Left cardiac atrium (tissue), 4 donors: ENCODE measurements at places on chromosomes 12 and 14.

DNA sequence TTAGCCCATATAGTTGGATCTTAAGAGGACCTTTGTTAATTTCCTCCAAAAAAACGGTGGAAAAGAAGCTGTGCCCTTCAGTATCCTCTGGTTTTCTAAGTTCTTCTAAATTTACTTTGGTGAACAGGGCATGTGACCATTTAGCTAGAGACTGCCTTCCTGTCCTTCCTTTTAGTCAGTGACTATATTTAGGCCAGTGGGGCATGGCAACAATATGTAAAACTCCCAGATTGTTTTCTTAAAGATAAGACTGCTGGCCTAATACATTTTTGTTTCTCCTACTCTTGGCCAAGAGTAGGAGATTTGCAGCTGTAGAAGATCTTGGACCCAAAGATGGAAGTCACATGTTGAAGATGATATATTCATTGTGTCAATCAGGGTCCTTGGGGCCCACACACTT, 325.1 kb upstream of the DCN start:
- DNase-seq, result no peak

GRCh38 chr12:121839106-121839992, 19.3 kb downstream of the HPD start:
- DNase-seq, result peak; percentile 100

- peak; percentile 25 for DNase-seq
These were observed 386 bp downstream of the LIN52 start for GRCh38 chr14:74085047-74085637.

GRCh38 chr14:78319406-78319805, 149.2 kb downstream of the NRXN3 start:
- no peak for DNase-seq

- no peak for DNase-seq
These were observed 9.3 kb downstream of the EML1 start for GRCh38 chr14:99802301-99803105.

DNA sequence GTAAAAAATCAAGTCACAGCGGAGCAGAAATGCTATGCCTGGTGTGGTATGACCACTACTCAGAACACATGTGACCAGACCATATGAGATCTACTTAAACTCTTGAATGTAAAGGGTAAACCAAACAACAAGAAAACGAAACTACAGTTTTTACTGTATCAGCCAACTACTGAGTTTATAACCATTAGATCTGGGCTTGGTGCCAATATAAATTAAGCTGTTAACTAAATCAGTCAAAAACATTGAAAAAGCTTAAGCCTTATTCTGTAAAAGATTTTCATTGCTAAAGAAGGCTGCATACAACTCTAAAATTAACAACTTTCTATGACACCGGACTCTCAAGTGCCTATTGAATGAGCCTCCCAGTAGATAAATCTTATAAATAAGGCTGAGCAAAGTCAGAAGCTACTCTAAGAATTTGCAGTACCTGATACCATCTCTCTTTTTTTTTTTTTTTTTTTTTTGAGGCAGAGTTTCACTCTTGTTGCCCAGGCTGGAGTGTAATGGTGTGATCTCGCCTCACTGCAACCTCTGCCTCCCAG, 35.4 kb downstream of the SPTLC2 start:
- no peak for DNase-seq

- peak; percentile 78 for DNase-seq
These were observed 14.1 kb downstream of the RILPL1 start for GRCh38 chr12:123519141-123520001.

GRCh38 chr12:58529114-58529665, 391.1 kb downstream of the LRIG3 start:
- DNase-seq, result no peak

- no peak for DNase-seq
These were observed 1256.8 kb upstream of the FLRT2 start for GRCh38 chr14:84273181-84273580.

DNA sequence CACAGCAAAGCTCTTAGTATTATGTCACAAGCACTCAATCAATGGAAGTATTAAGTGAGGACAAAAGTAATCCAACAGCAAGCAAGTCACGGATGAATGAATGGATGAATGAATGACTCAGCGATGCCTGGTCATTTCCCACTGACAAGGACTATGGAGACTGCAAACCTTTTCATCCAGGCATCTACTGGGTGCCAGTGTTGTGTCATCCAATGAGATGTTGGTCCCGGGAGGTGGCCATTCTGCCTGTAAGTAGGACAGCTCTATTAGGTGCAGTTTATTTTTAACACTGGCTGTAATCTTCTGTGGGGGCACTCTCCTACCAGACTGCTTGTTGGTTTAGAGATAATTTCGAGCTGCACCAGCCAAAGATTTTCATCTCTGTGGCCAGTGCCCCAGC, 39.4 kb downstream of the STAB2 start:
- DNase-seq, result peak; percentile 48

DNA sequence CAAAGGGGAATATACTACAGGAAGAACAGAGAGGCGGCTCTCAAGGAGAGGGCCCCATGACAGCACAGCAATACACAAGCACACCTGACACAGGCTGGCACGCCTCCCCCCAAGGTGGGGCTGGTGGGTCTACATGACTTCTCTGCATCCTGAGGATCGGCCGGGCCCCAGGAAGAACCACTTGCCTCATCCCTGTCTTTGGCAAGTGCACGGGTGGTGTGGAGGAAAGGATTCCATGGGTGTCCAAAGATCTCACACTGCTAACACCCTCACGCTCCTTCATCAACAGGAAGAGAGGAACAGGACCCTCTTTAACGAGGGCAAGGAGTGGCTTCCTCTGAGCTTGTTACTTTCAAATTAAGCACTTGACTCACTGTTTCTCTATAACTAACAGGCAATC, 7.3 kb downstream of the VAMP1 start:
- DNase-seq, result no peak
